ENCODE measurements at places on chromosomes 3 and 15. TPM values are rescaled to one million over a fixed set of nuclear protein-coding genes. Genes with fewer than 3 reads are reported as not detected.

DNA sequence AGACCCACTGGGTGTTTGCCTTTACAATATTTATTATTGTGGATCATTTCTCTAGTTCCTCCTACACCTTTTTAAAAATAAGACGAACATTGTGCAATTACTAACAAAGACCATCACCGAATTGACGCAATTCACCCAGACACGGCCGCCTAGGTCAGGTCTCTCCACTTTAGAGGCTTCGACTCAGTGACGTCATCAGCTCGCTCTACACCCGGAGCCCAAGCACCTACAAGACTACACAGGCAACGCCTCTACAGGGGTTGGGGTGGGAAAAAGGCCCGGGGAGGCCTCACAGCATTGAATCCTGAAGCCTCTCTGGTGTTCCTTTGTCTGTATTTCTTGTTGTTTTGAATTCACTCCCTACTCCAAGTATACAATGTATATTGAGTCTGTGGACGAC is 16.6 kb downstream of the ZIC4 start:
- DNase-seq, result no peak

- no peak for DNase-seq
Measured at GRCh38 chr15:29669823-29670222, 152.4 kb downstream of the TJP1 start.

DNA sequence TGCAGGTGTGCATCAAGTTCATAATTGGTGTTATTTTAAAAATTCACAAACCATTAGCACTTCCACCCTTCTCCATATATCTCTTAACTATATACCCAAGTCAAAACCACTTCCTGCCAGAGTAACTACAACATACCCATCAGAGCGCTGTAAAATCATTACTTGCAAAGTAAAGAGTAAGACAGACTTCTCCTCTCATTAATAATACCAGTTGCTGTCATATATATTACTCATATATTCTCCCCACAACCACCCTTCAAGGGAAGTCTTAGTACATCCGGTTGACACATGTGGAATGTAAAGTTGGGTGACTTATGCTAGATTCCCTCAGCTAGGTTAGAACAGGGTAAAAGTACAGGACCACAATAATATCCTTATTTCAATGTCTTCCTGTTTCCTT is 5.6 kb downstream of the TERC start:
- DNase-seq, result peak; percentile 63

GRCh38 chr3:179897231-179897630 is 139.5 kb downstream of the PEX5L start:
- no peak for DNase-seq

DNA sequence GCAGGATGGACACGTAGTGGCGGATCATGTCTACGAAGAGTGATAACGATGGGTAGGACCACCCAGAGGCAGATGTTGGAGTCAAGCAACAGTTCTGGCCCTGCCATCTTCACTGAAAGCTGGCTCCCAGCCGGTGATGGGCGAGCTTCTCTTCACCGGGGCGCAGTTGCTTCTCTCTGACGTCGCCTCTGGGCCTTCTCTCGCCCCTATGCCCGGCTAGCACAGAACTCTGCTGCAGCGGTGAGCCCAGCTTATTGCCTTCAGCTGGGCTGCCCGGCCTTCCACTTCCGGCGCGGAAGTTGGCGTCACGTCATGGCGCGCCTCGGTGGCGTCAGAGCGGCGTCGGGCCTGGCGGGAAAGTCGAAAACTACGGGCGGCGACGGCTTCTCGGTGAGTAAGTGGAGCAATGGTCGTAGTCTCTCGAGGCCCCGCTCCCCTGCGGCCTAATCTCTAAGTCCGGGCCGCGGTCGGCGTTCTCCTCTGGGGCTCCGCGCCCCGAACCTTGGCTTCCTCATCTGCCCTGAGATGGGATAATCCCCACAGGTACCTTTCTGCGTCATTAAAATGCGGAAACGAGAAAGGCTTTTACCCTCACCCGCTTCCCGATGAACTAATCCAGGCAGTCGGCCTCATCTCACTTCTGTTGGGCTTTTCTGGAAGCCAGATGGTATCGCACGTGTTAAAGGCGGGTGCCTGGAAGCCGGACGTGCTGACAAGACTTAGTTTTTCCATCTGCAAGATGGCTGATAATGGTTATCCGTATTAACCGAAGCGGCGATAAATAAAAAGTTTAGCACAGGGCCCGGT is at the start of gene FANCD2:
Gene FANCD2 (plus strand): TSS at position 354 of the 807 bp plus-strand sequence. CDS start 2,221 bp downstream, outside the sequence.
- no peak for DNase-seq

GRCh38 chr3:151283907-151284461 is 5.6 kb upstream of the P2RY14 start:
- no peak for DNase-seq

DNA sequence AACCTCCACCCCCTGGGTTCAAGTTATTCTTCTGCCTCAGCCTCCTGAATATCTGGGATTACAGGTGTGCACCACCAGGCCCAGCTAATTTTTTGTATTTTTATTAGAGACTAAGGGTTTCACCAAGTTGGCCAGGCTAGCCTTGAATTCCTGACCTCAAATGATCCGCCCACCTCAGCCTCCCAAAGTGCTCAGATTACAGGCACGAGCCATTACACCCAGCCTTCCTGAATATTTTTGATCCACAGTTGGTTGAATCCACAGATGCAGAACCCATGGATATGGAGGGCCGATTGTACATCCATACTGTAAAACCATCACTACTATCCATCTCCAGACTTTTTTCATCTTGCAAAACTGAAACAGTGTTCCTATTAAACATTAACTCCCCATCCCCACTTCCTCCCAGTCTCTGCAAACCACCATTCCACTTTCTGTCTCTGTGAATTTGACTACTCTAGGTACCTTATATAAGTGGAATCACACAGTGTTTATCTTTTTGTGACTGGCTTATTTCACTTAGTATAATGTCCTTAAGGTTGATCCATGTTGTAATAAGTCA is 8.2 kb upstream of the TMEM62 start:
- no peak for DNase-seq

DNA sequence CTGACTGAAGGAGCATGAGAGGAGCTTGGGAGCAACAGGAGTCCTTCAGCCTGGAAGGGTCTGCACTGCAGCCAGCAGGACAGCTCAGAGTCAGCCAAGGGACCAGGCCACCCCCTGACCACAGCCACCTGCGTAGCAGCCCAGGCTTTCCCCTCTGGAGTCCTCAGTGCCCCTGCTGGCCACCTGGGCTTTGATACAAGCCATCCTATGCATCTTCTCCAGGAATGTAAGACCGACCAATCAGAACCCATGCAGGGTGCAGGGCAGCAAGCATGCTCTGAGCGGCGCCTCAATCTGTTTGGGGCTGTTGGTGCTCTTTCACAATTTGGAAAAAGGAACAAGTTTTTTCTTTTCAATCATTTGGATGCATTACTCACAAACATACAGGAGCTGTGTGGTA is 52.0 kb downstream of the DZIP1L start:
- no peak for DNase-seq

- no peak for DNase-seq
Measured at GRCh38 chr15:93030430-93031102, 58.4 kb downstream of the RGMA start.

DNA sequence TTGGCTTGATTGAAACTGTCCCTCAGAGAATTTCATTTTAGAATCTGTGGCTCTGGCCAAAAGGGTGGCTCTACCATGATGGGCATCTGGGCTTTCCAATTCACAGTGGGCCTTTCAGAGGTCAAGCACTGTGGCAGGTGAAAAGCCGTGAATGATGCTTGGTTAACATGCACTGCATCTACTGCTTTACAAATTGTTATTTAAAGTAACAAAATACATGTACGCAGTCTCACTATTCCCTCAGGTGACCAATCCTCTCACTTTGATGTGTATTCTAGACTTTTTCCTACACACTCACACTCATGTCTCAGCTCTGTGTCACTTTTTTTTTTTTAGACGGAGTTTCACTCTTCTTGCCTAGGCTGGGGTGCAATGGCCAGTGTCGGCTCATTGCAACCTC is 70.5 kb downstream of the MGLL start:
- DNase-seq, result no peak

- no peak for DNase-seq
Measured at GRCh38 chr15:66405615-66406014, 18.9 kb downstream of the MAP2K1 start.

GRCh38 chr3:46071222-46071858 is 44.1 kb upstream of the XCR1 start:
- DNase-seq, result no peak

DNA sequence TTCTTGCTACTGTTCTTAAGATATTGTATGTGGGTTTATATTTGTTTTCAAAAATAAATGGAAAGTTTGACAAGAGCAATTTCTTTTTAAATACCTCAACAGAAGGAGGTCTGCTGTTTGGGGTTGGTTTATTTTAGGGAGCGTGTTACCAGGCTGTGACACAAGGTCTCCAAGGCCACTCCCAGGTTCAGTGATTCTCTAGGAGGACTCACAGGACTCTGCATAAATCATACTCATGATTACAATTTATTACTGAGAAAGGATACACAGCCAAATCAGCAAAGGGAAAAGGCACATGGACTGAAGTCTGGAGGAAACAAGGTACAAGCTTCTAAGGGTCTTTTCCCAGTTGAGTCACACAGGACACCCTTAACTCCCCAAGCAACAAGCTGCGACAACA is 18.8 kb upstream of the MFSD1 start:
- DNase-seq, result no peak

GRCh38 chr15:40815042-40815698 is 7.9 kb upstream of the DNAJC17 start:
- DNase-seq, result no peak

GRCh38 chr3:85691196-85691595 is 732.4 kb downstream of the CADM2 start:
- DNase-seq, result no peak

DNA sequence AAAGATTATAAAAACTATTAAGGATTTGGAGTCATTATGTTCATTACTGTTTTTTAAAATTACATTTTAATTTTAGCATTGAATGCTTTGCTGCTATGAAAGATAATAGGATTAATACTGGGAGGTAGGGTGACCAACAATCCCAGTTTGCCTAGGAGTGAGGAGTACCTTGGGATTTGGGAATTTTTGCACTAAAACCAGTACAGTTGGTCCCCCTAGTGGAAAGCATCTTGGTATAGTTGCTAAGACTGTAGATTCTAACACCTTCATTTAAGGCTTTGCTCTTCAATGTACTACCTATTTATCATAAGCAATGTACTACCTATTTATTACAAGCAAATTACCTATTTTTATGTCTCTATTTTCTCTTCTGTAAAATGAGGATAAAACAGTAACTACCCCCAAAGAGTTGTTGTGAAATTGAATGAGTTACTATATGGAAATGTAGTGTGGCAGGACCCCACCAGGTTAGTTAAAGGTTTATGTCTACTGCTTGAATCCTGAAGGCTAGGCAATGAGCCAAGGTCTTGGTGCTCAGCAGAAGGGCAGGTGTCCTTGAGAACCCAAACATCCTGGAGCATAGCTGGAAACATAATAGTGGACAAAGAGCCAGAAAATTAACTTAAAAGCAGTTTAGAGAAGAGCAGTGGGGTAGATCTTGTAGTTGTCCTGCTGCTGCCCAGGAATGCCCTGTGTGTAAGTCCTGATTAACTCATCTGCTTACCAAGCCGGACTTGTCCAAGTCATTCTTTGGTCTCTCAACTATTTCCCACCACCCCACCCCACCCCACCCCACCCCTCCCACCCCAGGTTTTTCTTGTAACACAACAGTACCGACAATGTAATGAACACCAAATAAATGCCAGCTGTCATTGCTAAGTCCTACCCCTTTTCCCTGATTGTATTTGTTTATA is 49.2 kb upstream of the NMD3 start:
- no peak for DNase-seq

DNA sequence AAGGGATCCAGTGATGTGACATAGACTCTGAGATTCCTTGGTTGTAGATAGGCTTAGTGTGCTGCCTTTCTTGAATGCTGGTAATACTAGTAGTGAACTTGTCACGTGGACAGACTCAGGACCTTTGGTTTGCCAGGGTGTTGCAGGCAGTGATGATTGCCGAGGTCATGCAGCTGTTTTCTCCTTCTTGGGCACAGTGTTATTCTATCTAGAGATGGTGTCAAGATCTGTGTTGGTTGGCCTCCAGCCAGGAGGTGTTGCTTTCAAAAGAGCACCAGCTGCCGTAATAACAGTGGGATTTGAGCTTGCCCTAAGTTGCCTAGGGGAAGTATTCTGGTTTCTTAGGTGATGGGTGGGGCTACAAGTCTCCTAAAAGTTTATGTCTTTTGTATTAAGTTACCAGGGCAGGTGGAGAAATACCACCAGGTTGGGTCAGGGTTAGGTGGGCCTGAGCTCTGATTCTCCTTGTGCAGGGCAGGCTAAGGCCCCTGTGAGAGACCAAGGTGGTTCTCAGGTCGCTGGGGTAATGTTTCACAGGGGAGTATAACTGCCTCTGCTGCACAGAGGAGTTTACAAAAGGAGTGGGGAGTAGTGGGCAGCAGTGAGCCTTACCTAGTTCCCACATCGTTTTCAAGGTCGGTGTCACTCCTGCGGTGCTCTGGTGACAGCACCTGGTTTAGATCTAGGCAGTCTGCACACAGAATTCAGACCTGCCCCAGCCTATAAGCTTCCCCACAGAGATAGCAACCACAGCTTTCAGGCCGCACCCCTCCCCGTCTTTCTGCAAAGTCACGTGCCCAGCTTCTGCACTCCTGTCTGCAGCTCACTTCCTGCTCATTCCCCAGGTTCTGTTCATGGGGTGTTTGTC is 350.3 kb downstream of the DOCK3 start:
- no peak for DNase-seq

- no peak for DNase-seq
Measured at GRCh38 chr3:42387802-42388651, 22.4 kb downstream of the LYZL4 start.

- DNase-seq, result no peak
Measured at GRCh38 chr3:57556459-57557084, 498 bp downstream of the PDE12 start.

EPHA6 gene
- not detected for polyA plus RNA-seq

IGDCC3 gene
- not detected for polyA plus RNA-seq

SOX14 gene
- polyA plus RNA-seq, result not detected

NMB gene
- polyA plus RNA-seq, result 4.1 TPM

PLAAT1 gene
- polyA plus RNA-seq, result 0.57 TPM

ATP11B gene
- 28.9 TPM for polyA plus RNA-seq

GAP43 gene
- polyA plus RNA-seq, result not detected

ZDHHC19 gene
- polyA plus RNA-seq, result not detected

UQCRC1 gene
- polyA plus RNA-seq, result 473 TPM

TMEM207 gene
- polyA plus RNA-seq, result not detected

GP9 gene
- polyA plus RNA-seq, result not detected

GOLGA8J gene
- not detected for polyA plus RNA-seq
